Renal pelvis (tissue), 12 donors: ENCODE measurements at places on chromosomes 13 and 19. TPM values are rescaled to one million over a fixed set of nuclear protein-coding genes. Genes with fewer than 3 reads are reported as not detected.

Gene URAD
- polyA plus RNA-seq, result not detected

Gene CYP4F2
- not detected for polyA plus RNA-seq

Gene CEACAM20
- not detected for polyA plus RNA-seq

Gene PRTN3
- polyA plus RNA-seq, result 2.0 TPM

Gene ERICH4
- 4.3 TPM for polyA plus RNA-seq
